ENCODE measurements at places on chromosomes 1 and 21.

DNA sequence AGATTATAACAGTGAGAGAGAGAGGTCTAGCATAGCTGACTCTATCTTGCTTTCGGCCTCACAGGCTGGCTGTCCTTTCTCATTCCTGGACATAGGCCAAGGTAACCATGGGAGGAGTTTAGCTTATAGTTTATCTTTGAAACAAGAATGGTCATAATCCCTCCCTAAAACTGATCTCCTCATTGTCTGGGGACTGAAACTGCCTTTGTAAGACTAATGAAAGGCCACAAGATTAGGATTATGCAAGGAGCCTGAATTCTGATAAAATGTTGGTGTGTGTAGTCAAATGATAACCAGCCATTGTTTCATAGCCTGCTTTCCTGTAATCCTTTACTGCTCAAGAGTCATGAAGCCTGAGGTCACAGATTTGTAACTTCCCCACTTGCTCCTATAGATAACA is 131.9 kb upstream of the LYPLAL1 start:
- DNase-seq, result no peak

- DNase-seq, result no peak
Observed at GRCh38 chr1:30515755-30516484, 207.5 kb downstream of the MATN1 start.

DNA sequence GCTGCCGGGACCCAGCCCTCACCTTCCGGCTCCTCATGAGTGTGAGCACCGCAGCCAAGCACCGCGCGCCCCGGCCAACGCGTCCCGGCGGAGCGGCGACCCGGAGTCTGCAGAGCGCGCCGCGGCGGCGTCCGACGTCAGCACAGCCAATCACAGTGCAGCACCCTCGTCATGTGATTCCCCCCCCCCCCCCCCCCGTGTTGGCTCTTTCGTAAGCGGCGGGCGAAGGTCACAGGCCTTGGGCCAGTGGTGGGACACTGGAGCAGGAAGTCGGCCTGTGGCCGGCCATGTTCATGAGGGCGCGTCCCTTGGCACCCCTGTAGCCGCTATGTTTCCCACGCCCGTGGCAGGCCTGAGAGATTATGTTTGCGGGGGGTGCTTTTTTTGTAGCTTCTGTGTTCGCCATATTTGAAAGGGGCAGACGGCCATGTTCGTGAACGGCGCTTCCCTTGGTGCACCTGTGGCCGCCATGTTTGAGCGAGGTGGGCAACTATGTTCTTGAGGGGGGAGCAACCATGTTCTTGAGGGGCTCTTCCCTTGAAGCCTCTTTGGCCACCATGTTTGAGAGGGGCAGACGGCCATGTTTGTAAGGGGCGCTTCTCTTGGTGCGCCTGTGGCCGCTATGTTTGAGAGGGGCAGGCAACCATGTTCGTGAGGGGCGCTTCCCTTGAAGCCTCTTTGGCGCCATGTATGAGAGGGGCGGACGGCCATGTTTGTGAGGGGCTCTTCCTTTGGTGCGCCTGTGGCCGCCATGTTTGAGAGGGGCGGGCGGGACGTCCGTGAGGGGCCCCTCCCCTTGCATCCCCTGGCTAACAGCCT is at the start of gene C1orf174:
Gene C1orf174, minus strand, starts transcription at position 123 of the 819 bp plus-strand sequence. Its CDS starts 86 bp downstream, at position 37.
- DNase-seq, result peak; percentile 99

- no peak for DNase-seq
Observed at GRCh38 chr1:68375919-68376318, 73.8 kb downstream of the RPE65 start.

DNA sequence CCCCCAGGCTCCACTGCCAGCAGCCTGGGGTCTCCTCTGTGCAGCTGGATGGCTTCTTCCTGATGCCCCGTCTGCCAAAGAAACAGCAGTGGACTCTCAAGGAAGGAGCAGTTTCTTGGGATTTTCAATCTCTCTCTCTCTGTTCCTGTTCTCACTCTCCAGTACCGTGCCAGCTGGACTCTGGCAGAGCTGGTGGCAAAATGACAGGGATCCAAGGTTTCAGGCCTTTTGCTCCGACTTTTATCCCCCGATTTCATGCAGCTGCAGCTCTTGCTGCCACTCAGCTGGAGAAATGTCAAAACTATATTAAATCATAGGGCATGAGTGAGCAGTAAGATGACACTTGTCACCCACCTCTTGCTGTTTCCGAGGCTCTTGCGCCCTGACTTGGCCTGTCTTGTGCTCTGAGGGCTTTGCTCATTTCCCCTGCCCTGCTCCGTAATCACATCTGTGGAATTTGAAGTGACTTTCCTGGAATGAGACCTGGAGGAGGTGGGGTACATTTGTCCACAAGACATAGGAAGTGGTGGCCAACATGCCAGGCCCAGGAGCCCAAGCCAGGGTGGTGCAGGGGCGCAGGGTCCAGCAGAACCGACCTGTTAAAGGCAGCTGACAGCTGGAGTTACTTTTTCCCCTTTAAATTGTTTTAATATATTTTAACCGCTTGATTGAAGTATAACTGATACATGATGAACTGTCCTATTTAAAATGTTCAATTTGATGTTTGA is 576.2 kb downstream of the PTPRU start:
- DNase-seq, result no peak

GRCh38 chr1:42945164-42945563 is 13.5 kb downstream of the SLC2A1 start:
- no peak for DNase-seq

DNA sequence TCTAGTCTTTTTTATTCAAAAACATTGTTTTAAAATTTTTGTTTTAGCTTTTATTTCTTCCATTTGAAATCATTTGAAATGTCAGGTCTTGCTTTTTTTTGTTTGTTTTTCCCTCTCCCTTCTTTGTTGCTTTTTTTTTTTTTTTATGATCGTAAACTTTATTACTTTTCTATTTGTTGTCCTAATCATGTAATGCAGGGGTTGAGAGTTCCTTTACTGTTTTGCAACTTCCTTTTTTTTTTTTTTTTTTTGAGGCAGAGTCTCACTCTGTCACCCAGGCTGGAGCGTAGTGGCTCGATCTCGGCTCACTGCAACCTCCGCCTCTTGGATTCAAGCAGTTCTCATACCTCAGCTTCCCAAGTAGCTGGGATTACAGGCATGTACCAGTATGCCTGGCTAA is 24.8 kb downstream of the IVNS1ABP start:
- no peak for DNase-seq

DNA sequence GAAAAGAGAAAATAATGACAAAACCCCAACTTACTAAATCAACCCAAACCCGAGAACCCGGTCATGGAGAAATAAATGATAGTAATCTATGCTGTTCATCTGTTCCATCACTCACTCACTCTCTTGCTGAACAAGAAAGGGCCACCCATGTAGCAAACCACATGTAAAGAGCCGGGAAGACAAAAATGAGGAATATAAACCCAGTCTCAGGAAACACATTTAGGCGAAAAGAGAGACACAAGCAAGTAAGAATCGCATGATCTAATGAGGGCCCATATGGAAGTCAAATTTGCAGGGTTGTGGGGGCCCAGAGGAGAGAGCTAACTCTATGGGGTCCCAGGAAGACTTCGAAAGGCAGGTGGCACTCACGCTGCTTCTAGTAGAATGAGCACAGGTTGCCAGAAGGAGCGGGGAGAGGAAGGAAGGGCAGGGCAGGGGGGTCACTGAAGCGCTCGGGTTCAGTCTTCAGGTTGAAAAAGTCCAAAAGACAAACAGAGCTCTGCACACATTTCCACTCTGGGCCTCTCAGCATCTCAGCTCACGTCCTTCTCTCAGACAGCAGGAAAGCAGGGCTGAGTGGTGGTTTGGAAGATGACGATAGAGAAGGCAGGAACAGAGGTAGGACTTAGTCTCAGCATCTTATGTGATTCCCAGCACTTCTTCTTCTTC is 142.9 kb upstream of the KRTAP19-8 start:
- DNase-seq, result no peak

DNA sequence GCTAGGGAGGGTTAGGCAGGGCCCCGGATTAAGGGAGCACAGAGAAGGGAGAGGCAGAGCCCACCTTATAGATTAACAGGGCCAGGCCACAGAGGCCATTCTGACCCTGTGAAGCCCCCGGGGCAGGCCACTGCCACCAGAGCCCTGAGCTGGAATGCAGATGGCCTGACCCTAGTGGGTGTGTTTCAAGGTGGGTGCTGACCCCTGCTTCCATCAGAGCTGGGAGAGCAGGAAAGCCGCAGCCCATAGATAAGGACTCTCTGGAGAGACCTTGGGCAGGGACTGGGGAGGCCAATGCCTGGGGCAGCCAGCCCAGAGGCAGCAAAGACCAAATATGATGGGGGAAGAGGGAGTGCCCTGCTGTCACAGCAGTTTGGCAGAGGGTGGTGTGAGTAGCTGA is 35.9 kb downstream of the NCMAP start:
- no peak for DNase-seq

DNA sequence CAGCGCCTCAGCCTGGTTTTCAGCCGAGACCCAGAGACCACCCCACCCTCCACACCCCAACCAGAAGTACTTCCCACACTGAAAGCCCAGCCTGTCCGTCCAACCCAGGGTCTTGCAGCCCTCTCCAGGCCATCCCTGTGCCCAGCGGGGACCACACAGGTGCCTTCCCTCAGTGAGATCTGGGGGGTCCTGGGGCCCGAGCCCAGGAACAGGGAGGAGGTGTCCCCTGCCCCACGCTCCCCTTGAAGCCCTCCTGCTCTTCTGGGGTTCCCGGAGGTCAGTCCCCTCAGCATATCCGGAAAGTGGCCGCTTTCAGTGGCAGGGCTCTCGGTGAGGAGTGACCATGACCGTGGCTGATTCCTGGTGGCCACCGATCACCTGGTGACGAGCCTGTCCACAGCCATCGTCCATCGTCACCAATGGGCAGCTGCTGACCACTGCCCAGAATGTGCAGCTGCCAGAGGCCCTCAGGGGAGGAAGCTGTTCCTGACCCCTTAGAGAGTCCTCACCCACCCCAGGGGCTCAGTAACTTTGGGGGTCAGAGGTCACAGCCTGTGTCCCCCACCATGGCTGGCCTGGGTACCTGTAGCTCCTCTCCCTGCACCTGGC is 3.4 kb downstream of the TMEM240 start:
- DNase-seq, result no peak

GRCh38 chr1:172457479-172458130 is 13.7 kb upstream of the PIGC start:
- no peak for DNase-seq

- no peak for DNase-seq
Observed at GRCh38 chr21:42493109-42494060, 2.6 kb downstream of the RSPH1 start.

DNA sequence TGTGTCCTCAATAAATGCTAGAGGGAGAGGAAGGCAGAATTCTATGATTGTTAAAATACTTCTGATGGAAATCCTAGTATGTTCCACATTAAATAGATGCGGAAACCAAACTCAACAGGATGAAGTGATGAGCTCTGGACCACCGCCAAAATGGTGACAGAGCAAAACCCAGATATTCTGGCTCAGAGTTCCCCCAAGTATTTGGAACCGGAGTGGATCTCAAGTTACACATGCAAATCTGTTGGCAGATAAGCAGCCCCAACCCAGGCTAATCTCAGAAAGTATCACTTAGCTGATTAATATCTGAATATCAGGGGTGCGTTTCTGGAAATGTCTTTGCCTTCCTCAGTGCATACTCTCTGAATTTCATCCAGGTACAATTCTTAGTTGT is 17.4 kb upstream of the GRHL3 start:
- no peak for DNase-seq

DNA sequence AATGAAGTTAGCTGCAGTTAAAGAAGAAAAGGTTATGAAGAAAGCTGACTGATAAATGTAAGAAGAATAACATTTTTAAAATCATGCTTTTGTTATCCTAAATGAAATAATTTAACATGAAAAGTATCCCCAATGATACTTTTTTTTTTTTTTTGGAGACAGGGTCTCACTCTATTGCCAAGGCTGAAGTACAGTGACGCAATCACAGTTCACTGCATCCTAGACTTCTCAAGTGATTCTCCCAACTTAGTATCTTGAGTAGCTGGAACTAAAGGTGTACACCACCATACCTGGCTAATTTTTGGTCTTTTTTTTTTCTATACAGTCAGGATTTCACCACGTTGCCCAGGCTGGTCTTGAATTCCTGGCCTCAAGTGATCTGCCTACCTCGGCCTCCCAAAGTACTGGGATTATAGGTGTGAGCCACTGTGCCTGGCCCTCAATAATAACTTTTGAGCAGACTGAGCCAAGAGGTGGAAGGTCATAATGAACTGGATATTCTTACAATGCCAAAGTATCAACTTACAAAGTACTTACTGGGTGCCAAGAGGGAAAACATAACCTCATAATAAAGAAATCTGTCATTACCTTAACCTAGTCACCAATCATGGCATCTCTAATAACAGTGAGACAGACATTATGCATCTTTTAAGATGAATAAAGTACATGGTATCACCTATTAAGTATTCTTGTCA is 94.5 kb downstream of the EVI5 start:
- no peak for DNase-seq

- no peak for DNase-seq
Observed at GRCh38 chr1:41393716-41394368, 32.6 kb downstream of the FOXO6 start.

DNA sequence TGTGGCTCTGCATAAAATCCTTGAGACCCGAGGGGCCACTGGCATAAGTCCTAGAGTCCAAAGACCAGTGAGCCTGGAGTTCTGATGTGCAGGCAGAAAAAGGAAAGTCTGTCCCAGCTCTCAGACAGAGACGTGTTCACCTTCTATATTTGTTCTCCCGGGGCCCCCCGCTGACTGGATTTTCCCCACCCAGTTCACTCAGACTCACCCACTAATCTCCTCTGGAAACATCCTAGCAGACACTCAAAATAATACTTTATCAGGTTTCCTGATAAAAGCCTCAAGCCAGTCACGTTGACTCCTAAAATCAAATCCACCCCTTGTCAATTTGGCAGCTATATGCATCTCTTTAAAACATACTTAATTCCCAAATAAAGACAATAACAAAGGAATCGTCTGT is 1084.2 kb upstream of the NCAM2 start:
- DNase-seq, result no peak

GRCh38 chr21:44853601-44854390 is 19.7 kb downstream of the PTTG1IP start:
- no peak for DNase-seq

- peak; percentile 20 for DNase-seq
Observed at GRCh38 chr1:38565020-38565491, 294.5 kb downstream of the RRAGC start.

DNA sequence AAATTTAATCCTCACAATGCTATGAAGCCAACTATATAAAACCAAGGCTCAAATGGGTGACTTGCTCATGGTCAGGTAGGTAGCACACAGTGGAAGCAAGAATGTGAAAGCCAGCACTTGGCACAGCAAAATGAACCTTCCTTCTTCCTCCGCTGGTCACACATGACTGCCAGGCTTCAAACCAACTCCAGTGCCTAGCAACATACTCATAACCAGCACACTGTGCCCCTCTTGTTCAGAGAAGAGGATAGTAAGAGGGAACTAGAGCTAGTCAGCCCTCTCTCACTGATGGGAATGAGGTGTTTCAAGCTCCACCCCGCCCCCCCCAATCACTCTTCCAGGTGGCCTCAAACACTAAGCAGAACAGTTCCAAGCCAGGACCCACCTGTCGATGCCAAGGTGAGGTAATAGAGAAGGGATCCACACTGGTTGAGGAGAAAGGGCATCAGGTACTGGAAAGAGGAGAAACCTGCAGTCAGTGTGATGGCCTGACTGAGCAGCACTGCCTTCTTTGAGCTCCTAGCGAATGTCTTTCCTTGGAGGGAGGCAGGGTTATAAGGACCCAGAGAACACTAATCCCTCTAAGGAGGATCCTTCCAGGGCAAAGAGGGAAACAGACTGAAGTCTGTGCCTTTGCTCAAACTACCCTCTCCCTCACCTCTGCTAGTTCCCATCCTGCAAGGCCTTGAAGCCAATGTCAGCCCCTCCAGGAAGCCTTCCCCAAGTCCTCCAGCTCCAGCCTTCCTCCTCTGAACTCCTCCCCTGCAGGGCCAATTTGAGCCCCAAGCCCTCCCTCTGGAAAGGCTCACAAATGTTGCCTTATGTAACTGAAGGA is 1.2 kb downstream of the TMEM234 start:
- DNase-seq, result no peak

Data from astrocyte of the cerebellum (primary cell).